Hematopoietic multipotent progenitor cell (in vitro differentiated cells): ENCODE measurements at places on chromosomes 13 and 19.

DNA sequence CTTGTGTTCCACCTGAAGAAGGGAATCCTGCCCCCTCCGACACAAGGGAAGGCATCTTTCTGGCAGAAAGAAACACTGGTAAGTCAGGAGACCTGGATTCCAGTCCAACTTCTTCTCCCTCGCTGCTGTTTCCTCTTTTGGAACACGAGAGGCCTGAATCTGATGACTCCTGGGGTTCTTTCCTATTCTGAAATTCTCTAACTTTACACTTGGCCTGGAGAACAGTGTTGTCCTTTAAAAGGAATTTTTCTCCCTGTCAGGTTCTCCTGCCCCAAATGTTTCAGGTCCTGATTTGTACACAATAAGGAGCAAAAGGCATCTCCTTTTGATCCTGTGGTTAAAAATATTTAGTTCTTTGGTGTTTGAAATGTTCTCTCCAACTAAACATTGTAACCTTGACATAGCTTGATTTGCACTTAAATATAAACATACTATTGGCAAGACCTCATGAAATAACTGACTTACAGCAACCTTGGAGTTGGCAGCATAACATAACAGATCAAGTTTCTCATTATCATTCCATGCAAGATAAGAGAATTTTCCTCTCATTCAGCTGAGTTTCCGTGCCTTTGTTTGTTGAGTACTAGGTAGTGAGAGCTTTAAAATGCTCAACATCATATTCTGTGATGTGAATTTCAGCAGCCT lies 244.8 kb downstream of the COG6 start:
- DNase-seq = no peak

- DNase-seq = no peak
Observed at GRCh38 chr19:30340771-30341561, 31.2 kb upstream of the ZNF536 start.

GRCh38 chr13:91805605-91806004 lies 407.2 kb downstream of the GPC5 start:
- no peak for DNase-seq

DNA sequence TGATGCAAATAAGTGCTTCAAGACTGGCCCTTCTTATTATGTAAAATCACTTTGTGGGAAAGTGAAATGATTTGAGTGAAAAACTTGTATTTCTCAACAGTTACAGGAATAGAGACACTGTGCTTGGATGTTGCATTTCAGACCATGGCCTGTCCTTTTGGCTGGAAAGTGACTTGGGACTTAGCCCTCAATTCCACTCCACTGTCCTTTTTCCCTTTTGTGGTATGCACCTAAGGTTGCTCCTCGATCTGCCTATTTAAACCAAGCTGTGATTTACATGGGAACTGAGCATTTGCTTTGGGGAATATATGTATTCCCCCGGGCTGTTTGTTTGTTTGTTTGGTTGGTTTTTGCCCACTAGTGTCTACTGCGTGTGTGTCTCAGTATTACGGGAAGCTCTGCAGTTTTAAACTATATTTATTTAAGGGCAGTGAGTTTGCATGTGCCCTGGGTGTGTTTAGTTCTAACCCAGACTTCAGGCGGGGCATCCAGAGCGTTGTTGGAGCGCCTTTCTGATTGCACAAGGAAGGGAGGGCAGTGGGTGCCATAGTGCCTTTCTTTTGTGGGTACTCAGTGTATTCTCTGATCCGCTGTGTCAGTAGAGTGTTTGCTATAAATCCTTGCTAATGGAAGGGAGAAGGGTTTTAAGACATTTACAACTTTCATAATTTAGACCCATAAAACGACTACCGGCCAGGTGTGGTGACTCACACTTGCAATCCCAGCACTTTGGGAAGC lies 18.2 kb upstream of the RNF113B start:
- no peak for DNase-seq

DNA sequence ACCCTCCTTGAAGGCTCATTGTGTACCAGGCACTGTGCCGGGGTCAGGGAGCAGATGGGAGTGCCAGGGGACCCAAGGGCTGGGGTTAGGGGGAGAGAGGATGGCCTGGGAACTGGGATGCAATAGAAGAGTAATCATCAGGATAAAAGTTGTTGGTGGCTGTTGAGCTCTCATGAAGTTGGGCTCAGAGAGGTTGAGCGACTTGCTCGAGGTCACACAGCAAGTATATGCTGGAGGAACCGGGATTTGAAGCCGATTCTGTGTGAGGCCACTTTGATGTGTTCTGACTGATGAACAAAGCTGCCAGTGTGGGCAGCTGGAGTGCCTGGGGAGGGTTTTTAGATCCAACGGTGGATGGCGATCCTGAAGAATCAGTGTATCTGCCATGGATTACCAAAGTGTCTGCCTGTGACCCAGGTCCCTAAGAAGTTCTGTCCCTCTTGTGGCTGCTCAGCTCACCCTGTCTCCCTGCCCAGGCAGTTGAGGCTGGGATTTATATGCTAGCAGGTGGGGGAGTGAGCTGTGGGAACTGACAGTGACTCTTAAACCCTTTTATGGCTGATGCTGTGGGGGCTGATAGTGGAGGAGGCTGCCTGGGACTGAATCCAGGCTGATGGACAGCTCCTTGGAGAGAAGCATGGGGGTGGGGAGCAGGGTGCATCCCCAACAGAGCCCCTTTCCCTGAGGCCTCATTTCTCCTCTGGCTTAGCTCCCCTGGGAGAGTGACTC lies 8.3 kb downstream of the ARHGEF18 start:
- no peak for DNase-seq

DNA sequence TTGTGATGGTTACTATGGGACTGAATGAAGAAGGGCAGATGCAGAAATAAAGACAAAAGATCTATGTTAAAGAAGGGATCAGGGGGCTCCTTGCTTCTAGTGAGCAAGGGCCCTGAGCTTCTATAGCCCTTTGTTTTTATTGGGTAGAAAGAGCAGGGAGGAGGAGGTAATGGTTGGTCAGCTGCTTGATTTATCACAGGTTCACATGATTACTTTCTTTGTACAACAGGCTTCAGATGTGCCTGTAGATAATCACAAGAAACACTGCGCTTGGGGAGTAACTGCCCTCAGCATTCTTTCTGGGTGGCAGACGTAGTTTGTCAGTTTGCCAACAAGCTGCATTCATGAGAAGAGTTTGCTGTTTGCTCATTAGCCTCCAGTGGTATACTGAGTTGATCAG lies 4.8 kb upstream of the ZNF439 start:
- DNase-seq = no peak

DNA sequence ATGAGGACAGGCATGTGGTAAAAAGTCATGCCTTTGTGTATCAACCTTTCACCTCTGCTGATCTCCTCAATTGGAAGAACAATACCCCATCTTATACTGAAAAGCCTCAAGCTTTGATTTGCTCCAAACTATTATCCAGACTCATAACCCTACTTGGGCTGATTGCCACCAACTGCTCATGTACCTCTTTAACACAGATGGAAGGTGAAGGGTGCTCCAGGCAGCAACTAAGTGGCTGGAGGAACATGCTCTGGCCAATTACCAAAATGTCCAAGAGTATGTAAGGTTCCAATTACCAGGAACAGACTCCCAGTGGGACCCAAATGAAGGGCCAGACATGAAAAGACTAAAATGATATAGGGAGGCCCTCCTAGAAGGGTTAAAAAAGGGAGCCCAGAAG lies 78.3 kb downstream of the ZNF486 start:
- DNase-seq = no peak

- DNase-seq = no peak
Observed at GRCh38 chr13:50928102-50928501, 18.5 kb downstream of the RNASEH2B start.

DNA sequence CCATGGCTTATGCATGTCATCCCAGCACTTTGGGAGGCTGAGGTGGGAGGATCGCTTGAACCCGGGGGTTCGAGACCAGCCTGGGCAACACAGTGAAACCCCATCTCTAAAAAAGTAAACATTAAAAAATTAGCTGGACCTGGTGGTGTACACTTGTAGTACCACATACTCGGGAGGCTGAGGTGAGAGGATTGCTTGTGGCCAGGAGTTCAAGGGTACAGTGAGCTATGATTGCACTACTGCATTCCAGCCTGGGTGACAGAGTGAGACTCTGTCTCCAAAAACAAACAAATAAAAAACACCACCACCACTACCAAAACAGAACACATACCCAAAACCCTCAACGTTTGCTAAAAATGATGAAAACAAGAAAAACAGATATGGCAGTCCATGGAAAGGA lies 15.9 kb downstream of the FBXO17 start:
- no peak for DNase-seq
